ENCODE measurements at places on chromosomes 4 and X. TPM values are rescaled to one million over a fixed set of nuclear protein-coding genes. Genes with fewer than 3 reads are reported as not detected.

GNRHR gene
- not detected for total RNA-seq

STBD1 gene
- 16.3 TPM for total RNA-seq

- peak; percentile 43 for DNase-seq
Observed at GRCh38 chr4:170089668-170090351, at the start of gene AADAT. AADAT (minus strand) TSS chr4:170089956; CDS start chr4:170089690, 266 bp downstream.

LPAR4 gene
- 0.20 TPM for total RNA-seq

All from mucosa of gallbladder (tissue), 1 donor.